ENCODE measurements at places on chromosomes 5 and 9. TPM values are rescaled to one million over a fixed set of nuclear protein-coding genes. Genes with fewer than 3 reads are reported as not detected.

GRCh38 chr9:92720807-92721535 is 43.7 kb downstream of the BICD2 start:
- H3K36me3 ChIP-seq, result peaks cover 24% of the 10 kb centered on the region
- H3K27ac ChIP-seq, result no peak overlapping the region
- DNase-seq, result peak; percentile 4
- no peak overlapping the region for H3K4me3 ChIP-seq
- peaks cover 10% of the 10 kb centered on the region for H3K4me1 ChIP-seq
- H3K27me3 ChIP-seq, result no peaks in the 10 kb centered on the region

DNA sequence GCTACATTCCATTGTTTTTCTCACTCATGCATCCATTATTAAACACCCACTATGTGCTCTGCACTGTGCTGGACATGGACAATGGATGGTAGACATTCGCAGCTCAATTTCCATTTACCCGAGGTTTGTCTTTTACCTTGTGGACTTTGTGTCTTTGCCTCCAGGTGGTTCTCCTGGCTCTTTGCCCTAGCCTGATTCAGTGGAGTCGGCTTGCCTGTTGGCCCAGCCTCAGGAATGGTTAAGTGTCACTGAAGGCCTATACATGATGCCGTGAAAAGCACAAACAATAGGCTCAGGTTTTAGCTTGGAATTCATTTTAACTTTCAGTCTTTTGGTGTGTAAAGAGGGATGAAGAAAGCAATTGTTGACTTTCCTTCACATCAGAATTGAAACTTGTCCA is 16.5 kb upstream of the DMRT3 start:
- no peaks in the 10 kb centered on the region for H3K4me1 ChIP-seq
- no peak overlapping the region for H3K27ac ChIP-seq
- H3K27me3 ChIP-seq, result peaks cover 28% of the 10 kb centered on the region
- DNase-seq, result no peak

GRCh38 chr5:39476843-39477220 is 52.1 kb upstream of the DAB2 start:
- H3K27ac ChIP-seq, result no peak overlapping the region
- no peaks in the 10 kb centered on the region for H3K36me3 ChIP-seq
- DNase-seq, result no peak
- peaks cover 1% of the 10 kb centered on the region for H3K27me3 ChIP-seq

- H3K4me1 ChIP-seq, result no peaks in the 10 kb centered on the region
- no peak overlapping the region for H3K4me3 ChIP-seq
- H3K27ac ChIP-seq, result no peak overlapping the region
- H3K27me3 ChIP-seq, result no peaks in the 10 kb centered on the region
Measured at GRCh38 chr9:32010322-32010721, 374.1 kb upstream of the ACO1 start.

DNA sequence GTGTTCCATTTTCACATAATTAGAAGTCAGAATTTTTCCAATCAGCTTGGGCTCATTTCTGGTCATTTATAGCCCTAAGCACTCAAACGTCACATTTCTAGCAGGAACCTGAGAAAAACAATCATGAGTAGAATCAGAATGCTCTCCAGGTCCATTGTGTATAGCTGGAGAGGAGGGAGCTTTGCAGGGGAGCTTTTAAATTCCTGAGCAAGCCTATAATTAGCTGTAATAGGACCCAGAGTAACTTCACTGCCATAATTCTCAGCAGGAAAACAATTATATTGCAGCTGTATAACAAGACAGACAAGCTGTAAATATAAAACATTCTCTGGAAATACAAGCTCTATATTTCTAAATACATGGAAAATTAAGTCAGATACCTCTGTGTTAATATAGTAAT is 637.6 kb upstream of the SGCD start:
- no peak overlapping the region for H3K27ac ChIP-seq
- no peaks in the 10 kb centered on the region for H3K36me3 ChIP-seq
- H3K4me3 ChIP-seq, result no peak overlapping the region
- no peaks in the 10 kb centered on the region for H3K27me3 ChIP-seq

DNA sequence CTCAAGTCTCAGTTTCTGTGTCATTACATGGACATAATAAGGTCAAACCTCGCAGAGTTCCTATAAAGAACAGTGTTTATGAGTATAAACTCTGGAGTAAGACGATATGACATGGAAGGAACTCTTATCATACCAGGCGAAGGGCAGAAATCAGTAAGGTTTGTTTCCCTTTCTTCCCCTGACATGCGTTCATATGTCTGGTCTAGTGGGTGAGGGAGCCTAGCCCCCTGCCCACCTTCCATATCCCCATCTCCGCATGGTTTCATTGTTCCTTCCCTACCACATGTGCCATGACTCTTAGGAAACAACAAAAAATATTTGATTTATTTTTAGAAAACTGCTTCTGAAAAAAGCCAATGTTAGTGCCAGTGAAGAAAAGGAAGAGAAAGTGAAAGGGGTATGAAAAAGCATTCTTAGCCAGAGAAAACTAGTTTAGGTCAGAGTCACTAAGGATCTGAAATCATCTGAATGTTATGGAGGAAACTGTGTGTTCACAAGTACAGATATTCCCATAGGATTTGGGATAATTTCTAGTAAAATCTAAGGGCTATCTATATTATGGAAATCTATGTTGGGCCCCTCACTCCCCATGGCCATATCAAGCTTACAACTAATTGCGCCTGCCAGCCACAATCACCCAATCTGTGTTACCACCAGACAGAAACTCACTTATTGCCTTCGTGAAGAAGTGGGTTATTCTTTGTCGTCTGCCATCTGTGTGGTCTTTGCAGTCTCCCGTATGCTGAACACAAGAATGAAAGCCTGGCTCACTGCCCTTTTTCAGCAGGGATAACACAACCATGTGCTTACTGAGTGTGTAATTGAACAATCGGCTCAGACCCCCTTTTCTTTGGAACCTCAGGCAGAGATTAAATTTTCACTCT is 19.9 kb upstream of the HMHB1 start:
- H3K27me3 ChIP-seq, result peaks cover 3% of the 10 kb centered on the region
- peaks cover 9% of the 10 kb centered on the region for H3K4me1 ChIP-seq
- peak overlapping the region; percentile 50 for H3K27ac ChIP-seq
- no peaks in the 10 kb centered on the region for H3K36me3 ChIP-seq

DNA sequence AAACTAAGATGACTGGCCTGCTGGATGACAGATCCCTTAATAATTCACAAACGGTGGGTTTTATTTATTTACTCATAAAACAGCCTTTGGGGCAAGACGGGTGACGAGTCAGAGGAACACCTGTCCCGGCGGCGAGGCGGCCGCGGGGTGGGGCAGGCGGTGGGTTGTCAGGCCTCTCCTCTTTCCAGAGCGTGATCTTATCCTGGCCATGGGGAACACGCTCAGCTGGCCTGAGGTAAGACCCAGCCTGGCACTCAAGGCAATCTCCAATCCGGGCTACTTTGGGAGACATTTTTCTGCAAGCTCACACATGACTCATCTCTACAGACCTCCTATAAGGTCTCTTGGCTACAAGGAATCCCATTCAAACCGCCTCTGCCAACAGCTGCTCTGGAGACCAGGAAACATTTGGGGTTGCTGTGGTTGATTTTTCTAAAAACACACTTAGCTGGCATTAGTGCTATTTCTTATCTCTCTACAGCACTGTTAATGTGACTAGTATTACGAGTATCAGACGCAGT is 6.3 kb downstream of the RAPGEF1 start:
- H3K4me1 ChIP-seq, result peaks cover 86% of the 10 kb centered on the region
- no peaks in the 10 kb centered on the region for H3K27me3 ChIP-seq
- peak overlapping the region; percentile 98 for H3K27ac ChIP-seq
- peaks cover 39% of the 10 kb centered on the region for H3K36me3 ChIP-seq

DNA sequence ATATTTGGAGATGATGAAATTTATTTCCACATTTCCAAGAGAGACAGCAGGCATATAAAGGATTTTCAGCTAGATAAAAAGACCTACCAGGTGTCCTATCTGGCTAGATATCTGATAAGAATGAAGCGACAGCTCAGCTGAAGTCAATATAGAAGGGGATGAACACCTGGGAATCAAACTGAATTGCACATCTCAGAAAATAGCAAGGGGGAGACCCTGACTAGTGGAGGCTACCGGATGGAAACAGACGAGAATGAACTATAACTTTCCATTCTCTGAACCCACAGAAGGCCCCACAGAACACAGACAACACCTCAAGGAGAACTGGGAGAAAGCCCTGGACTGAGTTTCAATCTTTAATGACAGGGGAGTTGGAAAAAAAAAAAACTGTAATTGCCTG is 51.1 kb downstream of the CPLANE1 start:
- H3K4me1 ChIP-seq, result peaks cover 31% of the 10 kb centered on the region
- peak; percentile 14 for DNase-seq
- H3K27ac ChIP-seq, result peak overlapping the region; percentile 96
- peak overlapping the region; percentile 63 for H3K4me3 ChIP-seq
- H3K27me3 ChIP-seq, result no peaks in the 10 kb centered on the region
- peaks cover 38% of the 10 kb centered on the region for H3K36me3 ChIP-seq

The C9orf50 gene
- total RNA-seq, result not detected

The LIX1 gene
- total RNA-seq, result not detected

The SLC12A7 gene
- total RNA-seq, result 120 TPM

The IGFBPL1 gene
- total RNA-seq, result not detected

Measured in activated CD4-positive, alpha-beta T cell treated with anti-CD3 and anti-CD28 coated beads, Interleukin-2, amount 10 ng/mL, durations not matched to agents 7 days and 5 days (primary cell).